Anterior cingulate cortex (tissue), 58 donors: ENCODE measurements at places on chromosomes 1 and 21.

DNA sequence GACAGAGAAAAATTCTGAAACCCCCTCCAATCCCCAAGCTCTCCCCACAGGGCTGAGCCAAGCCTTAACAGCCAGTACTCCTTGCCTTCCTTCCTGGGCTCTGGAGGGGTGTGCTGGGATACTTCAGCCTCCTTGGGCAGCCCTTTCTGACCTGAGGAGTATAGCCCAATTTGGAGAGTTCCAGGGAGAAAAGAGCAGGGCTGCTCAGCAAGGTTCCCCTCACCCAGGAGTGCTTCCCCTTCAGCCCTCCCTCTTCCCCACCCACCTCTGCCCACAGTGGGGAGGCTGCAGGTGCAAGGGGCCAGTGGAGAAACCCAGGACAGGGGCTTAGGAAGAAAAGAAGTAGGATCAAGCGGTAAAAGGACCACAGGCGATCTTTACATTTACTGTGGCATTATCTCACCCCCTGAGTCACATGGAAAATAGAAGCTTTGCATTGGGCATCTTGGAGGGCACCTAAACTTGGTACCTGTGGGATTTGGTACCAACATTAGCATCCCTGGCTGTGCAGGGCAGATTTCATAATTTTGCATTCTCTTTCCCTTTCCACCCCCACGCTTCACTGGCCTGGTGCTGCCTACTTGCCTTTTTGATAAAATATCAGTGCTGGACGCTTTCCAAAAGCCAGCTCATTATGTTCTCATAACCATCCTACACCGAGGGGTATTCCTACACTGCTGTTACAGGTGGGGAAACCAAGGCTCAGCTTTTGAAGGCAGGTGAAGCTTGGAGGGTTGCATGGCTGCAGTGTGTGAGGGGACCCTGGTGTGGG is 2.8 kb upstream of the ADORA1 start:
- DNase-seq = no peak

GRCh38 chr1:14672005-14672404 is 73.5 kb downstream of the KAZN start:
- DNase-seq = no peak

DNA sequence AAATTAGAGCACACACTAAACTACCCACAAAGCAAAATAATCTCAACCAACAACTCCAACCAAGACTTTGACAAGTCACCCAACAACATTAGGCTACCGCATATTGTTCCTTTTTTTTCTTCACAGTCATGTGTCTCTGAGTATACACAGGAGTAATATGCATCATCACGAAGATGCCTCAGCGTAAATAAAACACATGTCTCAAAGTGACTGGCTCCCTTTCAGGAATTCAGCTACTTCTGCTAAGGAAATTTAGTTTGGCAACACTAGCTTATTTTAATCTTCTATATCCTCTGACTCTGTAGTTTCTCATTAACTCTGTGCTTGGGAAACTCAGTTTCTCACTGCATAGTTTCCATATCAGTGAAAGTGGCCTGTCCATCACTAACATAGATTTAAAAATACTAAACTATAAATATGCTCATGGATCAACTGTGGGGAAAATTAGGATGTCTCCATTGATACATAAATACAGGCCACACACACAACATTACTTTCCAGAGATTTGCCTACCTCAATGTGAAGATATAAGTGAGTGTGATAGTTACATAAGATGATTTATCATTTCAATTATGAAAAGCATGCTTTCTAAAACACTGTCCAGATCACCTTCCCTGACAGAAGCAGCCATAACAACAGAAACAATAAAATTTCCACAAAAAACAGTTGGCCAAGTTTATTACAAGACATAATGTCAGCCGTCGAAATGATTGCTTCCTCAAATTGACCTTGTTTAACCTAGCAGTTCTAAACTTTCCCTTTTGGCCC is 113.2 kb downstream of the PTGER3 start:
- no peak for DNase-seq

- DNase-seq = no peak
Measured at GRCh38 chr1:31751822-31752241, 12.3 kb downstream of the ADGRB2 start.

DNA sequence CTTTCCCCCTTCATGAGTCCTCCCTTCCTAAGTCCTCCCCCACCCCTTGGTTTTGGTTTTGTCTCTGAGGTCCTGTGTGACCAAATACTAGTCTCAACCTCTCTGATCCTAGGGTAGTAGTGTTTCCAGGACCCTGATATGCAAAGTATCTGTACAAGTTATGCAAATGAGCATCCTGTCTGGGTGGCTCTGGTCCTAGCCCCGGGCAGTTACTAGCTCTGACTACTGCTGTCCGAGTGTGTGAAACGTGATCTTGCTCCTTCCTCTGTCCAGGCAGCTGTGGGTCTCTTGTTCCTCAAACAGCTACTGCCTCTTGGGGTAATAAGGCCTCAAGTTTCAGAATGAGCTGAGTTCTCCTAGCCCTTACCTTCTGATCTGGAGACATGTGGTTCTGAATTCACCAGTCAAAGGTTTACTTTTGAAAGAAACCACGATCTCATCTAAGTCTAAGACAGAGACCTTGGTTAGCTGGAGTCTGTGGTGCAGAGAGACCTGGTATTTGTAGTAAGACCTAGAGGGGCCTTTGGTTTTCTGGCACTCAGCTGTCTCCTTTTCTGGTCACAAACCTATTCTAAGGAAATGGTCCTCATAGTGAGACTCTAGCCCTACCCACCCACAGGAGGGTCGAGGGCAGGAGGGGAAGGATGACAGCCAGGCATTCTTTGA is 31.0 kb upstream of the IL19 start:
- DNase-seq = no peak

DNA sequence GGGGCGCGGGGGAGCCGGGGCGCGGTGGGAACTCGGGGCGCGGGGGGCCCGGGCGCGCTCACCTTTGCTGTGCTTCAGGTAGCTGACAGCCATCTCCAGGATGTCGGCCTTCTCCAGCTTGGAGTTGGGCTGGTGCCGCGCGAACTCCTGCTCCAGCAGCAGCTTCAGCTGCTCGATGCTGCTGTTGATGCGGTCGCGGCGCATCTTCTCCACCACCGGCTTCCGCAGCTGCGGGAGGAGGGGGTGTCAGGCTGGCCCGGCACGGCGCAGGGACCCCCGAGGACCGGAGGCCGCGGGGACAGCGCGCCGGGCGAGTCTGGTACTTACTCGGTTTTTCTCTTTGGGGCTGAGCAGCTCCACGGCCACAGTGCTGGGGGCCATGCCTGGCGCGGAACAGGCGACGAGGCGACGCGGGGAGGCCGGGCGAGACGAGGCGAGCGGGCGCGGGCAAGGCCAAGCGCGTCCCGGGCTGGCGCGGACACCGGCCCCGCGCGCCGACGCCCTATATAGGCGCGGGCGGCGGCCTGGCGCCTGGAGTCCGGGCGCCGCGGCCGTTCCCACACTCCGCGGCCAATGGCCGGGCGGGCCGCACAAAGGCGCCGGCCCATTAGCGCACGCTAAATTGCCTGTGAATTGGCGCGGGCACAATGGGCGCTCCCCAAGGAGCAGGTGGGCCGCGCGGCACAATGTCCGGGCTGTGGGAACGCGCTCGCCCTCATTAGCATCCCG is at the start of gene HES5:
Gene HES5, minus strand, starts transcription at position 480 of the 729 bp plus-strand sequence. Its CDS starts 99 bp downstream, at position 381.
- DNase-seq = peak; percentile 44

DNA sequence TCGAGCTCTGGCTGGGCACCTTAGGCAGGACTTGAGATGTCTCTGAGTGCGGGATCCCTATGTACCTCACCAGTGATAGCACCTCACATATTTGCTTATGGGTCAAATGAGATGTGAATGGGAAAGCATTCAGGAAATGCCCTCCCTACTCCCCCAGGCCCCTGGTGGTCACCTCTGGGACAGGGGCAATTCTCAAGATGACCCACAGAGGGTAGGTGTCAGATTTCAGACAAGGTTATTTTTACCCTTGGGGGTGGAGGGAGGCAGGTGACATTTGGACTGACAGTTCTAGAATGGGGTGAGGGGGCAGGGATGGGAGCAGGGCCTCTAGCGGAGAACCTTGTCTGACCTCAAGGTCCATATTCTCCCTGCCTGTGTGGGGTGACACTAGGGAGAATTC is 27.1 kb downstream of the ACOT11 start:
- DNase-seq = no peak

GRCh38 chr1:5681654-5682053 is 310.6 kb downstream of the NPHP4 start:
- DNase-seq = no peak

DNA sequence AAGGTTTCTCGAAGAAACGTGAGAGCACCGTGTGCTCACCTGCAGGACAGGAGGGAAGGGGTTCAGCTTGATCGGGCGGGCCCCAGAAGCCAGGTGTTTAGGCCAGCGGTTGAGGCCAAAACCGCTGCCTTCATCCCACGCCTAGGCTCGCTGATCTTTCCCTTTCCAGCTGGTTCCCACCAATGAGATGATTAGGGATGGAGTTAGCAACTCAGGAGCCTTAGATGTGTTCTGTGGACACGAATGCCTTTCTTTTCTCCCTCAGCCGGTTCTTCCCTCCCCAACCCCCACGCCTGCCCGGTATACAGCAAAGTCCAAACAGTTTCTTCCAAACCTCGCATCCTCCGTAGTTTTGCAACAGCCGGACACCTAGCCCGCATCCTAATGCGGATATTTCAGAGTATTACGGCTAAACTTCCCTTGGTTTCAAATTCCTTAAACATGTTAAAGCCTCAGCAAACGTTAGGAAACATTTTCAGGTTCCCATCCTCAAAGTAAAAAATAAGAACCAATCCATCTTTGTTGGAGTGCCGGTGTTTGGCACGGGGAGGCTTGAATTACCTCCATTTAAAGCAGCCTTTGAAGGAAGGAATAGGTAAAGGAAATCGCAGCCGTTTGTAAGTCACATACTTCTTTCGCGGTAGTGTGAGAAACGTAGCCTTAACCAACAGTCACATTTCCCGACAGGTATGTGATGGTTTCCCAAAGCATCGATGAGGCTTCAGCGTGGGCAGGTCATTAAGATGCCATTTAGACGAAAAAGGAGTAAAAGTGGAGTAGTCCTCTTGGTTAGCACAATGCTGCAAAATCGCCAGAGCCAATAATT is 1.1 kb downstream of the LRRC8C start:
- DNase-seq = no peak

GRCh38 chr1:117803318-117803717 is 126.1 kb downstream of the GDAP2 start:
- DNase-seq = no peak

DNA sequence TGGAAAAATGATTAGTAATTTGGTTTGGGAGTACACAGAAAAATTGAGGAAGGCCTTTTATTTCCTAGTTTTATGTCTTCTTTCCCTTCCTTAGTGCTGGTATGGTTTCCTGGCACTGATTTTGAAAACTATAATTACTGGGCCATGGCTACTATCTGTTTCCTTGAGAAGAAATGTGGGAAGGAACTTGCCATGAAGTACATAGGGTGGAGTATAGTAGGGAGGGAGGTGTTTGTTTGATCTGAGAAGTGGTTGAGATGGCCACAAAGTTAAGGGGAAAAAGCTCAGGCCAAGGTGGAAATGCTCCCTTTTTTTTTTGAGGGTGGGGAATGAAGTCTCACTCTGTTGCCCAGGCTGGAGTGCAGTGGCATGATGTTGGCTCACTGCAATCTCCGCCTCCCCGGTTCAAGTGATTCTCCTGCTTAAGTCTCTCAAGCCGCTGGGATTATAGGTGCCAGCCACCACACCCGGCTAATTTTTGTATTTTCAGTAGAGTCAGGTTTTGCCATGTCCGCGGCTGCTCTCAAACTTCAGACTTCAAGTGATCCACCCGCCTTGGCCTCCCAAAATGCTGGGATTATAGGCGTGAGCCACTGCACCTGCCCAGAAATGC is 11.3 kb downstream of the HJV start:
- no peak for DNase-seq

- DNase-seq = no peak
Measured at GRCh38 chr1:110065841-110066240, 4.6 kb downstream of the ALX3 start.

GRCh38 chr1:203172184-203173010 is 3.2 kb downstream of the MYBPH start:
- DNase-seq = peak; percentile 51

DNA sequence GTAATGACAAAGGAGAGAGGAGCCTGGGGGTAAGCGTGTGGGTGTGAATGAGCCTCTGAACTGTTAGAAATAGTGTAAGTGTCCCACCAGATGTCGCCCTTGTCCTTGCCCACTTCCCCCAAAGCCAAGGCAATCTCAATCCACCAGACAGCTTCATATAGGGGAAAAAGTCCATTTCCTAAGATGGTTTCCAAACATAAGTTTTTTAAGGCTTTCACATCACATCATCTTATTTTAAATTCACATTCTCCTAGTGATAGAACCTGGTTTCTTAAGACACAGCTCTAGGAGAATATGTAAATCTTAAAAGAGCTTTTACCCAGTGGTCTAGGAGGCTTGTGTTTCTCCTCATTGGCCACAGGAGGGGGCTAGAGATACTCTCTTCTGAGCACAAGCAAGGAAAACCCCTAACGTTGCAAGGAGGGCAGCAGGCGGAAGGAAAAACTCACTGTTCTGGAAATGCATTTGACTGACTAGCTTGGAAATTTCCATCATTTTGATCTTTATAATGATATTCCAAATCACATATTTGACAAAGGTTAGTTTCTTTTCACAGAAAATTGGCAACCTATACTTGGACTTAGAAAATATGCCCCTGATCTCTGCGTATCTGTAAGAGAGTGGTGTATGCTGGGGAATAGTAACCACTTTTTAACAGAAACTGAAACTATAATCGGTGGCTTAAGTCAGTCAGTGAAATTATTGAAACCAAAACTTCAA is 51.9 kb upstream of the LPAR3 start:
- peak; percentile 37 for DNase-seq

DNA sequence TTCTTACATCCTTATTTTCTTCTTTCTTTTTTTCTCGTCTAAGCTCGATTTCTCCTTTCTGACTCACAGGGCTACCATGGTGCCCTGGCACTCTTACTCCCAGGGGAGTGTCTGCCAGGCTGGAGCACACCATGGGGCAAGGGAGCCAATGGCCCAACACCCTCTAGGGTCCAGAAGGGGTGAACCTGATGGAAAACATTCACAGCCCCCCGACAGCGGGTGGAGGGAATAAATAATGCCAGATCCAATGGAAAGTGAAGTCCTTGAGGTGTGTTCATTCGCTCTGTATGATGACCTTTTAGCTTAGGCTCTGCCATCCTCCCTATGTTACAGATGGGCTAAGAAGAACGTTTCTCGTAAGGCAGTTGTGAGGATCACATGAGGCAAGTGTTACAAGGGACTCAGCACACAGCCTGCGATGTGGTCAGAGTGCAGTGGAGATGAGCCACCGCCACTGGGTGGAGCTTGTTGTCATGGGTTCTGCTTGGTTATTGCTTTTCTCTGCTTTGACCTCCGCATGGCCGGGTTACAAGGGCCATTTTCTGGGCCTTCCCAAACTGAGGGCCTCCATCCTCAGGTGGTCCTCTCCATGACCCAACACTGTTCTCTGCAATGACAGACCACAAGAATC is 3.5 kb upstream of the FCMR start:
- DNase-seq = no peak

- DNase-seq = no peak
Measured at GRCh38 chr1:93186667-93187066, 6.1 kb downstream of the CCDC18 start.
